ENCODE measurements at places on chromosomes 1 and 21. TPM values are rescaled to one million over a fixed set of nuclear protein-coding genes. Genes with fewer than 3 reads are reported as not detected.

SPAG17 gene
- total RNA-seq = 1.7 TPM

LCE1B gene
- total RNA-seq = not detected

PM20D1 gene
- not detected for total RNA-seq

S100A7 gene
- total RNA-seq = not detected

TNFRSF18 gene
- total RNA-seq = 0.64 TPM

LCE2B gene
- total RNA-seq = not detected

LCE1F gene
- not detected for total RNA-seq

HSF2BP gene
- total RNA-seq = 16.6 TPM

FAM72B gene
- total RNA-seq = not detected

GBP6 gene
- total RNA-seq = 38.6 TPM

NR0B2 gene
- total RNA-seq = not detected

AKT3 gene
- 10.7 TPM for total RNA-seq

AGO1 gene
- total RNA-seq = 5.3 TPM

PRAMEF5 gene
- total RNA-seq = not detected

SPRR5 gene
- not detected for total RNA-seq

CATSPERE gene
- total RNA-seq = 0.24 TPM

RHOU gene
- total RNA-seq = 0.43 TPM

CD1D gene
- total RNA-seq = 3.8 TPM

ELAPOR1 gene
- 0.24 TPM for total RNA-seq

CYYR1 gene
- 1.1 TPM for total RNA-seq

HRNR gene
- total RNA-seq = not detected

BRDT gene
- not detected for total RNA-seq

SPRR2A gene
- 3.0 TPM for total RNA-seq

NR1I3 gene
- not detected for total RNA-seq

ABCD3 gene
- 27.2 TPM for total RNA-seq

PPIE gene
- total RNA-seq = 37.6 TPM

MX1 gene
- 1.7 TPM for total RNA-seq

ADORA1 gene
- total RNA-seq = under 0.01 TPM

RNU1-2 gene
- total RNA-seq = under 0.01 TPM

RPS6KC1 gene
- 17.8 TPM for total RNA-seq

ADAMTS1 gene
- total RNA-seq = 68.2 TPM

PADI2 gene
- total RNA-seq = 25.5 TPM

TMEM79 gene
- 6.8 TPM for total RNA-seq

OLFM3 gene
- not detected for total RNA-seq

PLXNA2 gene
- 14.9 TPM for total RNA-seq

S100A4 gene
- 55.4 TPM for total RNA-seq

FMN2 gene
- total RNA-seq = 0.21 TPM

S100A12 gene
- total RNA-seq = 1.7 TPM

PGLYRP4 gene
- 1.9 TPM for total RNA-seq

OLFML3 gene
- total RNA-seq = not detected

JAK1 gene
- total RNA-seq = 130 TPM

TMPRSS3 gene
- not detected for total RNA-seq

OR2T35 gene
- total RNA-seq = not detected

FABP3 gene
- not detected for total RNA-seq

CCDC185 gene
- total RNA-seq = not detected

AADACL4 gene
- total RNA-seq = not detected

CACYBP gene
- total RNA-seq = 81.2 TPM

HES5 gene
- total RNA-seq = 5.1 TPM

ATP6V1G3 gene
- total RNA-seq = not detected

RO60 gene
- 141 TPM for total RNA-seq

SPATC1L gene
- total RNA-seq = 2.4 TPM
